RWPE2 (cell line): ENCODE measurements at places on chromosomes 6 and 20.

DNA sequence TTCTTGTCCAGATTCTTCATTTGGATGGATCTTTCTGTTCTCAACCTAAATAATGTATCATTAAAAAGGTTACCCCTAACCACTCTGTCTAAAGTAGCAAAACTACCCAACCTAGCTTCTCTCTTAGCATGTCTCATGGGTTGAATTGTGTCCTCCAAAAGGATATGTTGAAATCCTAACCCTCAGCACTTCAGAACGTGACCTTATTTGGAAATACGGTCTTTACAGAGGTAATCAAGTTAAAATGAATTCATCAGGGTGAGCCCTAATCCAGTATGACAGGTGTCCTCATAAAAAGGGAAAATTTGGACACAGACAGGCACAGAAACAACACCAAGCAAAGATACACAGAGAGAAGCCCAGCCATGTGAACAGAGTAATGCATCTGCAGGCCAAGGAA, 6.1 kb upstream of the FRK start:
- no peaks in the 10 kb centered on the region for H3K36me3 ChIP-seq
- no peak overlapping the region for H3K4me3 ChIP-seq
- H3K27me3 ChIP-seq: no peaks in the 10 kb centered on the region
- no peak for DNase-seq
- H3K4me1 ChIP-seq: peaks cover 11% of the 10 kb centered on the region

DNA sequence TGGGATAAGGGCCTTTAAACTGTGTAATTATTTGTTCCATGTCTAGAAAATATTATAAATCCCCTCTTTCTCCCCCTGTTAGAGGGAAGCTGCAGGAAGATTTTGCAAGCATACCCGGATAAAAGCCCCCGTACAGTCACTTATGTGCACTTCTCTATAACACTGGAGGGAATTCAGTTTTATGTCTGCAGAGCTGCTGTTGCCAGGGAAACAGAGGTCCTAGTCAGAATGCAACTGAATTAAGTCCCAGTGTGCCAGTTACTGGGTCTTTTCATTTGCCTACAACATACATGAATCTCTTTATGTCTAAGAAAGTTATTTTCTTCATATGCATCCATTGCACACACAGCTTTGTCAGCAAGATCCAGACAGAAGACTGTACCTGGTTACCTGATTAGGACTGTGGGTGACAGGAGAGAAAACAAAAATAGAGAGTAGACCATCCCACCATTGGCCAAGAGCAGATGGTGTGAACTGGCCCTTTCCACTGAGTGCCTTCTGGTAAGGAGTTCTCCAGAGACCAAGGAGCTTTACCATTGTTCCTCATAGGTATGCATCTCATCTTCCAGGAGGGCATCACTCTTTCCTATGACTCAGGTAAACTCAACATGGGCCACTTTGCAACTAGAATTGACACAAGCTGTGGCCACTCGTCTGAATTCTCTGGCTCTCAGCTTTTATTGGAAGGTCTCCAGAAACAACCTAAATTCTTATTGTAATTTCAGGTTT, 180.8 kb upstream of the PHACTR1 start:
- no peak overlapping the region for H3K4me3 ChIP-seq
- DNase-seq: no peak
- no peak overlapping the region for H3K27ac ChIP-seq
- no peaks in the 10 kb centered on the region for H3K4me1 ChIP-seq
- H3K27me3 ChIP-seq: no peaks in the 10 kb centered on the region
- H3K36me3 ChIP-seq: no peaks in the 10 kb centered on the region

DNA sequence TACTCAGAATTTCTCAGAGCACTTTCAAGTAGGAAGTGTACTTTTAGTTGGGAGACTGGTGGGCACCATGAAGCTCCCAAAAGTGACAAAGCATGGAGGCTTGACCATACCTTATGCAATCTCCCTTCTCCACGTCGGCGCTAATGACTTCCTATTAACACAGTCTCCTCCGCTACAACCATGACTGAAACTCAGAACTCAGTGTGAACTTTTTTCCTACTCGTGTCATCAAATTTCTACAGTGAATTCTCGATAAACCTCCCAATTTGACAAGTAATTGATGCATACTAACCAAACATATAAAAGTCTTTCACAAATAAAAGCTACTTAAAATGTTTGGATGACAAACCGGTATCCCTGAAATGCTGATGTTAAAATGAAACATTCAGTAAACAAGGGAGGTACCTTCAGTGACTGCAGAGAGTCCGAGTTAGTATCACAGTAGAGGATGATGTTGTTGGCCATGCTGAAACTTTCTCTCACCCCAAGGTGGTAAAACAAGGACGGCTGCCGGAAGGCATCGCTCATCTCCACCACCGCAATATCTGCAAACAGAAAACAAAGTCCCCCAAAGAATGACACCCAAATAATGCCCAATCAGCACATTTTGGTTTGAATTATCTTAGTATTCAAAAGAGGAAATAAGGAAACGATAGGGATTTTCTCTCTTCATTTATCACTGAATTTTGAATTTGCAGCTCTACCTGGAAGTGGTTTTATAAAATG, 72.1 kb downstream of the MAP3K5 start:
- H3K4me3 ChIP-seq: no peak overlapping the region
- no peak overlapping the region for H3K27ac ChIP-seq
- no peaks in the 10 kb centered on the region for H3K27me3 ChIP-seq
- DNase-seq: no peak
- no peaks in the 10 kb centered on the region for H3K36me3 ChIP-seq
- peaks cover 6% of the 10 kb centered on the region for H3K4me1 ChIP-seq

DNA sequence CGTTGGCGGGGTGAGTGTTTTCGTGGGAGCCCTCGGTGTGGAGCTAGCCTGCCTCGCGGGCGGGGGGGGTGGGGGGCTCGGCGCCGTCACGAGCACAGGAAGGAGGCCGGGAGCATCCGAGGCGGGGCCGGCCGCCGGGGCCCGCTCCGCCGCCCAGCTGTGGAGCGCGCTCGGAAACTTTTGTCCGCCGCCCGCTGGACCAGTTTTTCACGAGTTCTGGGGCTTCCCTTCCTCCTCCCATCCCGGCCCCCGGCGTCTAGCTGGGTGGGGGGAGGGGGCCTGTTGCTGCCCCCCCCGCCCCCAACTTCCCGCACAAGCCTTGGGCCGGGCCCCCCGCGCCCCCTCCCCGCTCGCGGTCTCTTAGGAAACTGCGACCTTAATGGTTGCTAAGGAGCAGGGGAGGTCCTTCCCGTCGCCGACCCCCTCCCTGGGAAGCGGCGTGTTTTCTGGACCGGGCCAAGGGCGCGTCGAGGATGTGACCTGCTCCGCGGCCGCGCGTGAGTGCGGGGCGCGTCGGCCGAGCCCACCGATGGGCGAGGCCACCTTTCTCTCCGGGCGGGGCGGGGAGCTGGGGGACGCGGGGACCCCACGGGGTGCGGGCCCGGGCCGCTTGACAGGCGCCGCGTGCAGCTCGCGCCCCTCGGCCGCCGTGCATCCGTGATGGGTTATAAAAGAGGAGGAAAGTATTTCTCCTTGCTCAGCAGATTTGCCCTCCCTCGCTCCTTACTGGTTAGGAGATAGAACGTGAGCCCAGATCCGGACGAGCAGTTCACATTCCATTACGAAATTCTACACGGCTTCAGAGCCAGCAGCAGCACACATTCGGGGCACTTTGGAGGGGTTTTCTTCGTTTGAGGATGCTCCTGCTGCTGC, 1.4 kb downstream of the RREB1 start:
- H3K4me3 ChIP-seq: peak overlapping the region; percentile 83
- H3K4me1 ChIP-seq: peaks cover 33% of the 10 kb centered on the region
- DNase-seq: no peak
- peaks cover 3% of the 10 kb centered on the region; the same call in 1 of the 2 replicates for H3K36me3 ChIP-seq
- H3K27ac ChIP-seq: peak overlapping the region; percentile 73
- H3K27me3 ChIP-seq: no peaks in the 10 kb centered on the region

- peaks cover 68% of the 10 kb centered on the region for H3K27me3 ChIP-seq
- H3K36me3 ChIP-seq: no peaks in the 10 kb centered on the region
- H3K4me3 ChIP-seq: no peak overlapping the region
- DNase-seq: no peak
- H3K4me1 ChIP-seq: no peaks in the 10 kb centered on the region
- H3K27ac ChIP-seq: no peak overlapping the region
These were observed 4.0 kb downstream of the ID4 start for GRCh38 chr6:19841181-19841580.

GRCh38 chr20:63135411-63135810, 80.5 kb downstream of the YTHDF1 start:
- no peak overlapping the region for H3K27ac ChIP-seq
- no peak overlapping the region for H3K4me3 ChIP-seq
- peak; percentile 73 for DNase-seq

DNA sequence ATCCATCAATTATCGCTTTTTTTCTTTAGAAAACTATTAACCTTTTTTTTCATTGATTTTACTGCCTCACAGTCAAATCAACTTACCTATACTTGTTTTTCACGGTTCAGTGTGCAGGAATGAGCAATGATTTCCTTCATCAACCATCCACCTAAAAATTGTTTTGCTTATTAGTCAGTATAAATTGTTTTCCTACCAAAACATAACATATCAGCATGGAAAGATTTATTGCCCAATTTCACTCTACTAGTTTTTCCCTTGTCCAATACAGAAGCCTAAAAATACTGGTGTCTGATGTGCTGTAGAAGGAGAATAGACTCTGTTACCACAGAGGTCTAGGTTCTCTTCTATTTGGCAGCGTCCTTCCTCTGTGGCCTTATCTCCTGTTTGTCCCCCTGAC, 558.2 kb upstream of the CITED2 start:
- no peak overlapping the region for H3K27ac ChIP-seq
- no peak overlapping the region for H3K4me3 ChIP-seq
- no peak for DNase-seq
- no peaks in the 10 kb centered on the region for H3K36me3 ChIP-seq
- no peaks in the 10 kb centered on the region for H3K4me1 ChIP-seq
- no peaks in the 10 kb centered on the region for H3K27me3 ChIP-seq

GRCh38 chr20:62023935-62024334, 41.7 kb downstream of the TAF4 start:
- H3K27me3 ChIP-seq: no peaks in the 10 kb centered on the region
- no peaks in the 10 kb centered on the region for H3K4me1 ChIP-seq
- H3K36me3 ChIP-seq: no peaks in the 10 kb centered on the region
- no peak overlapping the region for H3K4me3 ChIP-seq
- no peak for DNase-seq

GRCh38 chr20:19274412-19275015, 62.1 kb downstream of the SLC24A3 start:
- H3K27ac ChIP-seq: no peak overlapping the region
- H3K4me1 ChIP-seq: no peaks in the 10 kb centered on the region
- no peaks in the 10 kb centered on the region for H3K27me3 ChIP-seq
- no peaks in the 10 kb centered on the region for H3K36me3 ChIP-seq
- H3K4me3 ChIP-seq: no peak overlapping the region

- no peaks in the 10 kb centered on the region for H3K4me1 ChIP-seq
- H3K27me3 ChIP-seq: no peaks in the 10 kb centered on the region
- no peak for DNase-seq
- no peak overlapping the region for H3K27ac ChIP-seq
These were observed 453.1 kb upstream of the MARCKS start for GRCh38 chr6:113403966-113404595.

- no peak overlapping the region for H3K27ac ChIP-seq
- H3K36me3 ChIP-seq: no peaks in the 10 kb centered on the region
- no peaks in the 10 kb centered on the region for H3K4me1 ChIP-seq
- no peak for DNase-seq
These were observed 93.3 kb downstream of the PACRG start for GRCh38 chr6:162821102-162821501.

GRCh38 chr6:157725836-157726235, 97.2 kb upstream of the SNX9 start:
- H3K4me1 ChIP-seq: no peaks in the 10 kb centered on the region
- DNase-seq: no peak
- no peak overlapping the region for H3K27ac ChIP-seq

DNA sequence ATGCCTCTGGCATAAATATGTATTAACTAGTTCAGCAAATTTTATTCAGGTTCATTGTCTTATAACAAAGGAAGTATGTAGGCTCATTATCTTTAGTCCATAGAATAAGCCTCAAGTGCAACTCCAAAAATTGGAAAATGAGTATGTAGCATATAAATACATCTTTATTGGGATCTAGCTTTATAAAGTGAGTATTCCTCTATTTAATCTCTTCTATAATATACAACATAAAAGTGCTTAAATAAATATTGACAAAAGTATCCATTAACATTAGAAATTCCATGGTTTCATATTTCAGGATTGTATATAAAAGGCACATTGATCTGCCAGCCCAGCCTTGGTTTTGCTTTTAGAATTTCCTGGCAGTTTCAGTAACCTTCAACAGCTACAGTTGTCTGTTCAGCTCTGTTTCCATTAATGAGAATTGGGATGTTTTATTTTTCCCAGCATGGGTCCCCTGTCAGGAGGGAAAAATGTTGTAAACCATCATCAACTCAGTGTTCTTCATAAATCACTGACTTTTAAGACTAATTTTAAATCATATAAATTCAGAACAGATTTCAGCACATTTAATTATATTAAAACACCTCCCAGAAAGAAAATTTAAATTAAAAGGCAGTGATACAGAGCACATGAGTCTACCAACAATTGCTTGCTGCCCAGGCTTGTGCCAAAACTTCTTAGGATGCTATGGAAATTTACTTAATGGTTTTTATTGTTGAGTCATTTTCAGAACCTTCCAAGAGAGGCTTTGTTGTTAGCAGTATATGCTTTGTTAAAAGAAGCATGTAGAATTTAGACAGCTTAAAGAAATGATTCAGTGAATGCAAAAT, 119.7 kb downstream of the ADGRG6 start:
- peaks cover 68% of the 10 kb centered on the region for H3K36me3 ChIP-seq
- no peak overlapping the region for H3K27ac ChIP-seq
- no peak overlapping the region for H3K4me3 ChIP-seq
- DNase-seq: no peak

DNA sequence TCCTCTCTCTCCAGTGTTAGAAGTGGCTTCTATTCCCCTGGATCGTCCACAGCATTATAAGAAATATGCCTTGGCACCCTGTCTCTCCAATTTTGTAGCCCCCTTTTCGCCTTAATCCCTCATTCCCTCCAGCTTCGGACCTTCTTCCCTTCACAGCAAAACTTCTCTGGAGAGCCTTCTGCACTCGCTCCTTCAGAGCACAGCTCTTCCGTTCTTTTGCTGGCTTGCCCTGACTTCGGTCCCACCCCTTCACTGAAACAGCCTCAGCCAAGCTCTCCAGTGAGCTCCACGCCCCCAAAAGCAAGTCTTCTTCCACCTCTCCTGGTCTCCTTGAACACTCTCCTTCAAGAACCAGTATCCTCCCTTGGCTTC, 134.7 kb upstream of the RNF24 start:
- peak; percentile 20 for DNase-seq
- peak overlapping the region; percentile 65 for H3K27ac ChIP-seq
- H3K4me1 ChIP-seq: peaks cover 25% of the 10 kb centered on the region
- H3K36me3 ChIP-seq: peaks cover 25% of the 10 kb centered on the region

DNA sequence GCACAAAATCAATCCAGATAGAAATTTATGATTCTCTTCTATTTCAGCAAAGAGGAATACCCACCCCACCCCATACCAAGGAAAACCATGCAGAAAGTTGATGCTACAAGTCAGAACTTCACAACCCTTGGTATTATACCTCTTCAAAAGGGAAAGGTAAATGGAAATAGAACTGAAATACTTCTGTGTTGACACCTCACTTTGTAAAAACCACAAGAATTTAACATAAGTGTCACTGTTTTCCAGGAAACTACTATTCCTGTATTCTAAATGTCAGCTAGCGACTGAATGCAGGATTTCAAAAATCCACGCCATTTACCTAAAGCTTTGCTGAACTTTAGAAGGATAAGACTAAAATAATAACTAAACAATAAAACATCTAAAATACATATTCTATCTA, 3.6 kb downstream of the CPNE1 start:
- H3K27me3 ChIP-seq: no peaks in the 10 kb centered on the region
- H3K36me3 ChIP-seq: peaks cover 41% of the 10 kb centered on the region
- DNase-seq: no peak
- no peak overlapping the region for H3K4me3 ChIP-seq
- peak overlapping the region; percentile 45 for H3K27ac ChIP-seq
